Activated CD4-positive, alpha-beta T cell treated with anti-CD3 and anti-CD28 coated beads for 48 hours (primary cell): ENCODE measurements at places on chromosomes 13 and 19.

GRCh38 chr13:90757127-90757680 is 590.3 kb upstream of the MIR17HG start:
- DNase-seq: no peak

DNA sequence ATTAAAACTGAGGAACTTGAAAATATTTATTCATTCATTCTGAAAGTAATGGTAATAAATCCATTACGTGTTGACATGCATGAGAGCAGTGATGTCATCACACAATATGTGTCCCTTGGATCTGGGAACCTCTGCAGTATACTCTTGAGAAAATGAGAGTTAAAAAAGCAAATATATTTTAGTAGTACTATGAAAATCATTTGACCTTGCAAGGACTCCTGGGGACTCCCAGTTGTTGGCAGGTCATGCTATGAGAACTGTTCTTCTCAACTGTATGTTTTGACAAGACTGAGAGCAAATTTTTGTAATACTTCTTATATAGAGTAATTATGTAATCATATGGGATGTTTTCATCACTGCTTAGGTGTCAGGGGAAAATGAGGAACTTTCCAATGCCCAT is 249.4 kb downstream of the PCCA start:
- DNase-seq: no peak

DNA sequence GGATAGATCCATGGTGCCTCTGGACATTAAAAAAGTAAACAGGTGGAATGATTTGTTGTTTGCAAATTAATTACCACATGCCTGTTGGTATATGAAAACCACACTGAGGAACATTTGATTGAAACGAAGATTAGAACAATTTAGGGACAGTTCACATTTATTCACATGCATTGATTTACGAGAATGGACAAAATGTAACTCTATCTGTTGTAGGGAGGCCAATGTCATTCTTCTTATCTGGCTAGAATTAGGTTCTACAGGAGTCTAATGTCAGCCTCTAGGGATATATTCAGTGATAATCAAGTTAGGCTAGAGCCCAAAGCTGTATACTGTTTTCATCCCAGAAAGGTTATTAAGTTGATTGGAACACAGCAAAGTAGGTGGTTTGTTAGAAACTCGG is 125.4 kb downstream of the COL4A2 start:
- DNase-seq: no peak

DNA sequence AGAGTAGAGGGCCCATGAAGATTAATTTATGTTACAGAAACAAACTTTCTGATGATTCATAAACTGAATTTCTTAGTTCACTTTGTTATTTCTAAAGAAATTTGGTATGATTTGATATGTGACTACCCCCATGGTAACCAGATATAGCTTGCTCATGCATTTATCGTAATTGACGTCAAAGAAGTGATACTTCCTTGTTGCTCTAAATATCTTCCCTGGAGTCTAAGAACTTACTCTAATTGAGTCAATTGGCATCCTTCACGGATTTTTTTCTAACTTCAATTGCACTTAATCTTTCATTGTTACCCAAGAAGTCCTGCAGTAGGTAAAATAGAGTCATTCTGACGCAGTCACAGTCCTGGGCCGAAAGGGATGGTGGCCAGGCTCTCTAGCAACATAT is 240.9 kb downstream of the GPC5 start:
- no peak for DNase-seq

DNA sequence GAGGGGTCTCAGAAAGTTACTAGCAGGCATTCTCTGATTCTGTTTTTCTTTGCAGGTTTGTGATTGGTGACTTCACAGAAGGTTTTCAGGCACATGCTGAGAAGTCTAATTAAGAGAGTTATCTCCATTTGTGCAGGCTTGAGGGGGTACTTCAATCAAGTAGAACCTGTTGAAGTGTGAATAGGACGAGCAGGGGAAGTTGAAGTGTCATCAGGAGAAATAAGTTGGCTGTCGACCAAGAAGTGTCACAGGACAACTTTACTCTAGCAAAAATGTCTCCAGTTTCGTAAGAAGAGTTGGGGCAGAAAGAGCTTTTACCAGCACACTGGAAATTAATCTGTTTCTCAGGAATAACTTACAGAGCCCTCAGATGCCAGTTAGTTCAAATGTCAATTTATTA is 576.5 kb upstream of the SLITRK5 start:
- DNase-seq: no peak

DNA sequence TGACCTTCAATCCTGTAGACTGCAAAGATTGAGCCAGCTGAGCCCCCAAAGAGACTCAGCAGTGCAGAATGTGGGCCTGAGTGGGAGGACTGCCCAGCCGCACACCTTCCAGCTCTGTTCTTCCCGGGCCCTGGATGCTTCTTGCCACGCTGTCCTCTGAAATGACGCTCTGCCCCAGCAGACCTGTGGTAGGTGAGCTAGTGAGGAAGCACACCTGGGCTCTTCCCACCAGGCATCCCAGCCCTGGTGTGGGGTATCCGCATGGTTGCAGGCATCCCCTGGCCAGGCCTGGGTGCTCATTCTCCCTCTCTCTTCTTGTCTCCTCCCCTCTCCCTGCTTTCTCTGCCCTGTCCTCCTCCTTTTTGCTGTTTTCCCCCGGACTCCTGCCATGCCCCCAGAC is 9.8 kb upstream of the MZF1 start:
- DNase-seq: no peak

GRCh38 chr19:42078058-42078457 is 2.1 kb downstream of the ZNF574 start:
- no peak for DNase-seq

DNA sequence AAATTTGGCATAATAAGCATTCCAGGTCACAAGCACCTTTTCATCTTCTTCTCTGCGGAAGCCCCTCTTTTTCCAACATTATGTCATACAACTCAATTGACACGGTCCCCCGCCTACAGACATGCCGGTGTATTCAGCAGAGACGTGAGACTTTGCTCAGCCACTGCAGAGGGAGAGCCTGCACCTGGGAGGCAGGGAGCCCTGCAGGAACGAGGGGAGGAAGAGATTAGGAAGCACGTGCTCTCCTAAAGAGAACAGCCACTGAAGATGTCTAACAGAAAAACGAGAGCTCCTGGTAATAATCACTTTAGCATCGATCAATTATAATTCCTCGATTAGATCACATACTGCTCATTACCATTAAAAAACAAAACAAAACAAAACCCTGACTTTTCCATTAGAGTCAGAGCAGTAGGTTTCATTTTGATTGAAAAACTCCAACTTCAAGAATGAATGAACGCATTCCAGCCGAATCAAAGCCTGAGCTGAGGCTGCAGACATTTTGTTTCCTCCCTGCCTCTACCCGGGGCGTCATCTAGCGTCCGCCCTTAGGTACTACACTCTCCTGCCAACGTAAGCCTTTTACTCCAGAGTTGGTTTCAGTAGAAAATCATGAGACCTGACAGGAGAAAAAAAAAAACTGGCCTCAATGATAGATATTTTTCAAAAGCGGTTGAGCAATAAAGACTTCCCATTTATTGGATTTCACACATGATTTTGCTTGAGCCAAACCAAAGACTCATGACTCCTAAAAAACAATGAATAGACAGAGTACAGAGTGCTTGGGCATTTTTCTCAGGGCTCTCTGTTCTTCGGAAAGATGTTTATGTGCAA is 194.5 kb downstream of the KATNAL1 start:
- DNase-seq: peak; percentile 87

GRCh38 chr19:12636631-12637030 is 25.9 kb downstream of the ZNF791 start:
- no peak for DNase-seq

GRCh38 chr19:1025960-1026782 is at the start of gene CNN2:
Gene CNN2, plus strand, starts transcription at chr19:1026608. Its CDS starts 54 bp downstream, at chr19:1026662.
- DNase-seq: peak; percentile 77
